ENCODE measurements at places on chromosomes 12 and 14.
A peak's percentile ranks its signal among the peaks of the same experiment; 100 is the strongest.

GRCh38 chr14:99287269-99287942 lies 15.4 kb upstream of the BCL11B start:
- no peak for DNase-seq

GRCh38 chr12:131089531-131090273 lies 136.0 kb downstream of the ADGRD1 start:
- no peak for DNase-seq

DNA sequence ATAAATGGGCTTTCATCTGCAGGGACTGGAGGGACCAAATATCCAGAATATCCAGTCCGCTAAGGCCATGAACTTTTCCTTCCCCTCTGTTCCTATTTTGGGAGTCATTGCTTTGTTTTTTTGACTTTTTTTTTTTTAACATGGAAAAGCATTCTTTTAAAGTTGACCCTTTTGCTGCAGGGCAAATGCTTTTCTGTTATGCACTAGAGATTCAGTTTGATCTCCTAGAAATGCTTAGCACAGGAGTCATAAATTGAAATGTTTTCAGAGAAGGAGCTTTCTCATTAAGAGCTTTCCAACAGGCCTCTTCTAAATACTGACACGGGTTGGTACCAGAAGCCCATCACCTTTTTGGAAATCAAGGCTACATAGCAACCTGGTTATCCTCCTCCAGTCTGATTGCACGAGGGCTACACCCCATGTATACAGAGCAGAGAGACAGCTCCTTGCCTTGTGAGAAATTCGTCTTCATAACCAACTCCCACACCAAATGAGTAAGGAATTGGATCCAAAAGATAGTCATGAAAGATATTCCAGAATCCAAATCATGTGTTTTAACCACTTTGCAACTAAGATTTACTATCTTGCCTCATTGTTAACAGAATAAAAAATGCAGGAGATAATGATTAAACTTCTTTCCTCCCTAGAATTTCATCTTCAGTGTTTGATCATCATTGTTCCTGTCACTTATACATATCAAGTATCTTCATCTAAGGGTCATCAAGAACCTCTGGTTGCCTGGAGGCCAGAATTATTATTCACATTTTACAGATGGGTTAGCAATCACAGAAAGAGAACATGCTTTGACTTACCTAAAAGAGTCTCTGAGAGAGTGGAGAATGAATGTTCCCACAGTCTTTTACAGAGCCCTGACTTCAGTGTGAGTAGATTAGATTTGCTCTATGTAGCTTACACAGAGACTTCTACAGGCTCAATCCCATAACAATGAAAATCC lies 389.4 kb downstream of the ZFP36L1 start:
- DNase-seq: no peak

DNA sequence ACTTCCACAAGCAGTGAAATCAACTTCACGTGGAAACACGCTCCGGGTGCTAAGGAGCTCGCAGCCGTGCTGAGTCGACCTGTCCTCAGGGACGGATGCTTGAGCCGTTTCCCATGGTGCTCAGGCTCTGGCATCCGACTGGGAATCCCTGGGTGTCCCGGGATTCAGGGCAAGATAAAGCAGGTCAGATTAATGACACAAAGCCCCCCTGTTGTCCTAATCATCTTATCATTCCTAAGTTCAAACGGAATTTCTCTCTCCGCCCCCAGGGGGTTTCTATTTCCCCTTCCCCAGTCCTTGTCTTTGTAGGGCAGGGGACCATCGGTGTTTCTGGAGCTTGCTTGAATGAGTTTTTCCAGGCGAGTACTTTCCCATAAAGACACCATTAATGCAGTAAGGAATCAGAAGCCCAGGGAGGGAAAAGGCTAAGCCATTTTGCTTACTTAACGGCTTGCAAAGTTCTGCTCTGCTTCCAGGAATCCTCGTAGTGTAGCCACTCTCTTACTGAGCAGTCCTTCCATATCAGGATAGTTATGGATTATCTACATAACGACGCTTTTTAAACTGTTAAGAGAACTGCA lies 116.5 kb downstream of the TMEM132C start:
- DNase-seq: no peak

- DNase-seq: no peak
Measured at GRCh38 chr14:100692256-100692655, 34.4 kb upstream of the DLK1 start.

DNA sequence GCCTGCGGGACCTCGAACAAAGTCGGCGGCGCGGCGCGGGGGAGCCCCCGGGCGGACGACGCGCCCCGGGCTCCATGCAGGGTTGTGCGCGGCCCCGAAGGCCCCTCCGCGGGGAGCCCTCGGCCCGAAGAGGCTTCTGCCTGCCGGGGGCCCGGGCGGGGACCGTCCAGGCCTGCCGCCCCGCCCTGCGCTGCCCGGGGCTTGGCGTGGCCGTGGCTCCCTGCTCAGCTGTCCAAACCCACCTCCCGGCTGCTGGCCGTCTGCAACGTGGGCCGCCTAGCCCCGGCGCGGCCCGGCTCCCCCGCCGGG lies 670 bp downstream of the DYRK2 start:
- peak; percentile 18 for DNase-seq

- DNase-seq: peak; percentile 50
Measured at GRCh38 chr14:68285421-68286179, 466.0 kb downstream of the RAD51B start.

- no peak for DNase-seq
Measured at GRCh38 chr12:60100160-60100559, 504.3 kb downstream of the SLC16A7 start.

- DNase-seq: no peak
Measured at GRCh38 chr12:44015333-44015941, 179.6 kb downstream of the TMEM117 start.

- DNase-seq: no peak
Measured at GRCh38 chr12:12133259-12133658, 62.5 kb downstream of the BCL2L14 start.

DNA sequence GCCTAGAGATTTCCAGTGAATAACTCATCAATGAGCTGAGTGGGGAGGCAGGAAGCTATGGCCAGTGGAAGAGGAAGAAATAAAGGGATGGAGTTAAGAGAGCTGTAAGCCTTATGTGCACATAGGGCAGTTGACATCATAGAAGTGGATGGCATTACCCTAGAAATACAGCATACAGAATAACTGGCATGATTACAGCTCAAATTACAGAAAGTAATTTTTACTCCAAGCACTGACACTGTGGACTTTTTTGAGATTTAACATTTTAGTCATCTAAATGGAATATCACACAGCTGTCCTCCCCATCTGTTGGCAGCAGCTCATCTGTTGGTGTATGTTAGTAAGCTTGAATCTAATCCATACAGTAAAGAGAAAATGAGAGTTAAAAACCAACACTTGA lies 5.4 kb upstream of the IPO8 start:
- DNase-seq: no peak

GRCh38 chr12:82866227-82866775 lies 179.6 kb downstream of the TMTC2 start:
- DNase-seq: no peak

DNA sequence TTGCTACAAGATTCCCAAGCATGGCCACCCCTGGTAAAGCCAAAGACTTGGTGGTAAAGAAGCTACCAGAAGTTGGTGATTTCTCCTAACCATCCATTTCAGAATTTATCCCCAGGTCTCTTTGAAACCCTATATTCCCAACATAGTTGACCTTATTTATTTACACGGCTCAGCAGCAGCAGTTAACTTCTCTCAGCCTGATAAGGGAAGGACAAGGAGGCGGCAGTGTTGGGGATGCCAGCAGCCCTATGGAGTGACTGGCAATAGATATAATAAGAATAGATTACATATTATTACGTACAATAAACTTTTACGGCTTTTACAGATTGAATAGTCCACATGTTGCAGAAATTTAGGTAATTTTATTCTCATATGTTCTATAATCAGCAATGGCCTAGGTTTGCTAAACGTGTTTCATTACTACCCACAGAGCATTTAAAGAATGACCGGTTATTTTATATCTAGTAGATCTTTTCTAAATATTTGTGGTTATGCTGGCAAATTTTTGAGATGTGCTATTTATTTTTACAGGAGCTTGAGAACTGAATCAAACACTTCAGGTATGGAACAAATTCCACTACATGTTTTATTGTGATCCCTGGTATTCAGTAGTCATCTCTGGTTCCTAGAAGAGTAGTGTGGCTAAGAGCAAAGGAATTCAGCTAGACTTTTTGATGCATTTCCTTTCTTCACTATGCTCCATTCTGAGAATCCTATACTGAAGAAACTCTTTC lies 19.8 kb upstream of the PALS1 start:
- DNase-seq: no peak

DNA sequence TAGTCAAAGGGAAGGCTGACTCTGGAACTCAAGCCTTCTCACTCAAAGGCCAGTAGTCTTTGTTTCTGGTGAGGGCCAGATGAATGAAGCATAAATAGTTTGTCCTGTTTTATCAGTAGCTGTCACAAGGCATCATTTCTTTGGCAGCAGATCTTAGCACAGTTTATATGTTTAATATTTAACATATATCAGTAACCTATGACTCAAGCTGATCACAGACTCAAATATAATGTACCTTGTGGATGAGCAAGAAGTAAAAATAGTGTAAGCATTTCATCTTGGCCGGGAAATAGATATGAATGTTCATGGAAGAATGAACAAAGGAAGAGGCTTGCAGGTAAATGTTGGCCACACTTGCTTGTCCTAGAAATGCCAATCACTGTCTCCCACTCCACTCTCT lies 158.3 kb upstream of the BMP4 start:
- no peak for DNase-seq

DNA sequence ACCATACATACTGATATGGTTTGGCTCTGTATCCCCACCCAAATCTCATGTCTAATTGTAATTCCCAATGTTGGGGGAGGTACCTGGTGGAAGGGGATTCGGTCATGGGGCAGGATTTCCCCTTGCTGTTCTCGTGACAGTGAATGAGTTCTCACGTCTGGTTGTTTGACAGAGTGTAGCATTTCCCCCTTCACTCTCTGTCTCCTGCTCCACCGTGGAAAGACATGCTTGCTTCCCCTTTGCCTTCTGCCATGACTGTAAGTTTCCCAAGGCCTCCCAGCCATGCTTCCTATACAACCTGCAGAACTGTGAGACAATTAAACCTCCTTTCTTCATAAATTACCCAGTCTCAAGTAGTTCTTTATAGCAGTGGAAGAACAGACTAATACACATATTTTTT lies 28.8 kb upstream of the DTX1 start:
- DNase-seq: no peak

DNA sequence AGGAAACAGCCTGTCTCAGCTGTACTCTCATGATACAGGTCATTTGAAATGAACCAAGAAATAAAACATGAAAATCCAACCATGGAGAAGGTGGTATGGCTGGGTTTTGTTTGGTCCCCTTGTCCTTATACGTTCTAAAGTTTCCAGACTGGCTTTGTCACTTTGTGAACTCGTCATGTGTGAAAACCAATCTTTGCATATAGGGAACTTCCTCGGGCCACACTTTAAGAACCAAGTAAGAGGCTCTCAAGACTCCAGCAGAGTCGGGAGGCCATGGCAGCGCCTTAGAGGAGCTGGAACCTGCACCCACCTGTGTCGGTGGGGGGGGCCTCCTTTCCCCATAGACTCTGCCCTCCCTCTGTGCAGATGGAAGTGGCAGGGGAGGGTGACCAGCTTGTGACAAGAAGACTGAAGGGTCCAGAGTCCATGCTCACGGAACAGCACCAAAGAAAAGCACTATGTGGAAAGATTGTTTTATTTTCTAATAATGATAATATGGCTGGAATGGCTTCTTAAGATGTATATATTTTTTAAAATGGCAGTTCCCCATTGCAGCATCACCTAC lies 125.3 kb downstream of the ESRRB start:
- DNase-seq: no peak

DNA sequence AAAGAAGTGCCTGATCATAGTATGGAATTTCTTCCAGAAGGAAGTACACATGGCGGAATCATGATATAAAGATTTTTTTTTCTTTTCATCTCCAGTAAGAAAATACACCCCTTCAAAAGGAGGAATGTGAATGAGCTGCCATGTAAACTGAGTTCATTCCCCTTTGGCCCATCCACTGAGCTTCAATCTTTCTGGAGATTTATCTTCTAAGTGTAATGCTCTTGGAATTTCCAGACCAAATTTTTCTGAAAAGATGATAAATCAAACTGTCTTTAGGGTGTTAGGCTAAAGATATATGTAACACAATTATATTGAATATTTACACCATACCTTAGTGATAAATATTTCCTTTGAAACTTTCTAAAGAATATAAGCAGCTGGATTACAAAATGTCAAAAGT lies 5.2 kb downstream of the DCN start:
- DNase-seq: no peak

GRCh38 chr14:77305696-77306095 lies 15.0 kb downstream of the POMT2 start:
- no peak for DNase-seq

- DNase-seq: no peak
Measured at GRCh38 chr12:95316798-95317197, 99.2 kb downstream of the VEZT start.

GRCh38 chr14:85336817-85337216 lies 193.1 kb upstream of the FLRT2 start:
- DNase-seq: no peak

GRCh38 chr14:103606963-103607668 lies 21.9 kb upstream of the KLC1 start:
- peak; percentile 41 for DNase-seq

- peak; percentile 39 for DNase-seq
Measured at GRCh38 chr14:98173305-98173704, 1098.7 kb downstream of the BCL11B start.

- no peak for DNase-seq
Measured at GRCh38 chr14:66701813-66702212, 193.9 kb downstream of the GPHN start.

DNA sequence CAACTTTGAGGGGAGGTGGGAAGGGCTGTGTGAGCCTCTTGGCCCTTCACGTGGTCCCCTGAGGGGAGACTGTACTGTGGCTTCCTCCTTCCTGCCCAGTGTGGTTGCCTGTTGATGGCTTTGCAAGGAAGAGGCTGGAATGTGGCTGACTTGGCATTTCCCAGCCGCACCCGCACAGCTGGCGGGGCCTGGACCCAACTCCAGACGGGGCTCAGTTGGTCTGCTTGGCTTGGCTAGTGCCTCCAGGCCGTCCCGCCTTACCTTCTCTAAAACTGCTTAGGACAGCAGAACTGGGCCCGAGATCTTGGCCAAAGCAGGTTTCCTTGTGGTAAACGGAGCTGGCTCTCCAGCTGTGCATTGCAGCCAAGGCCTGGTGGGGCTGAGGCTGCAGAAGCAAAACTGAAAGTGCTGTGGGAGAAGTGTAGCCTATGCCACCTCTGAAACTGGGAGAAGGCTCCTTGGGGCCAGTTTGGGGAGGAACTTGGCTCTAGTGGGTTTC lies 139.5 kb downstream of the SMOC1 start:
- no peak for DNase-seq

GRCh38 chr12:105993766-105994555 lies 144.8 kb downstream of the NUAK1 start:
- no peak for DNase-seq

- no peak for DNase-seq
Measured at GRCh38 chr12:56529656-56530055, 8.0 kb downstream of the RBMS2 start.

DNA sequence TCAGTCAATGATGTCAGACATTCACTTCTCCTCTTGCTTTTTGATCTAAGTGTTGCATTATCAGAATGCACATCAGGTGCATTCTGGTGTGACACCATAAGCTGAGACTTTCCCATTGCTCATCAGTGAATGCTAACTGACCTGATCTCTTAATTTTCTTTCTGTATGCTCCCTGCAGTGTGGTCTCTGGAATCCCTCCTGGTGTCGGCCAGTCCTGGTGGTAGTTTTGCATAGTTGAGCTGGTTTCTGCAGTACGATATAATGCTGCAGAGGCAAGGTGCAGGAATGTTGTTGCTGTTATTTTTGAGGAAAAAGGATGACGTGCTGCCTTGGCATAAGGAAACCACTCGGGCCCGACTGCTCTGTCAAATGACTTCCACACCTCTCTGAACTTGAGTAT lies 11.0 kb upstream of the SRP54 start:
- no peak for DNase-seq

GRCh38 chr12:65960820-65961189 lies 136.5 kb downstream of the HMGA2 start:
- DNase-seq: no peak

Measured in activated gamma-delta T cell treated with anti-CD3 and anti-CD28 coated beads, Interleukin-2, amount 50 U/mL, for 16 hours (primary cell).